ENCODE measurements at places on chromosomes 1 and 21.

- DNase-seq: no peak
These were observed 3.9 kb upstream of the OLFML3 start for GRCh38 chr1:113975211-113975895.

GRCh38 chr1:41662061-41662764 lies 177.7 kb upstream of the EDN2 start:
- peak; percentile 72 for DNase-seq

GRCh38 chr1:19309123-19309813 lies 2.7 kb downstream of the AKR7A2 start:
- no peak for DNase-seq

GRCh38 chr1:220732137-220732536 lies 16.0 kb upstream of the MTARC2 start:
- DNase-seq: peak; percentile 26

DNA sequence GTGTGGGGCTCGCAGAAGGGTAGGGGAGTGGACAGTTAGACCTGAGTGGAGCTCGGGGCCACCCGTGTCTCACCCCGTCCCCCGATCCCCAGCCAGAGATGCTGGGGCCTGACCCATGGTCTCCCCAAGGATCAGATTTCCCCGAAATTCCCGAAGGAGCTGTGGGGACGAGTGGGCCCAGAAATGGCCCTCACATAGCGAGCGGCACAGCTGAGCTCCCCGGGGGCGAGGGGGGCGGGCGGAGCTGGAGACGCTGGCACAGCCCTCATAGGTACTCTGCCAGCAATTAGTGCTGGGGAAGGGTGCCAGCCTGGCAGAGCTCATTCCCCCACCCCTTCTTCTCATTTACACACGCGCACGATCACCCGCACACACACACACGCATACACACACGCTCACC lies 9.2 kb downstream of the CASZ1 start:
- no peak for DNase-seq

DNA sequence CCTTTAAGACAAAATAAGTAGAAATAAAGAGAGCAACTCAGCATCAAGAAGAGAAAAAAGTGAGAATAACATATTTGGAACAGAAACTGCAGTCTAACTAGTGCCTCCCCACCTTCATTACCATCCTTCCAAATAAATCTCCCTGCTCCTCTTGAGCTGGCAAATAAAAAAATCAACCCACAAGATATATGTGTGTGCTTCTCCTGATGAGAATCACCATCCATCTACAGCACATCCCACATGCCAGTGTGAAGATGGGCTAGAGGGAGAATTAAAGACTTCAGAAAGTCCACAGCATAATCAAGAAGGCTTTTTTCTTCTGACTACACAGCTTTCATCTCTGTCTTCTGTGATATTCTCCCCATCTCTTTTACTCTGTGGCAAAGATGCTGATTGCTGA lies 244.1 kb downstream of the SPATA17 start:
- DNase-seq: no peak

- no peak for DNase-seq
These were observed 13.1 kb downstream of the IQGAP3 start for GRCh38 chr1:156559086-156559796.

GRCh38 chr1:147850737-147851136 lies 51.9 kb upstream of the GJA8 start:
- no peak for DNase-seq

DNA sequence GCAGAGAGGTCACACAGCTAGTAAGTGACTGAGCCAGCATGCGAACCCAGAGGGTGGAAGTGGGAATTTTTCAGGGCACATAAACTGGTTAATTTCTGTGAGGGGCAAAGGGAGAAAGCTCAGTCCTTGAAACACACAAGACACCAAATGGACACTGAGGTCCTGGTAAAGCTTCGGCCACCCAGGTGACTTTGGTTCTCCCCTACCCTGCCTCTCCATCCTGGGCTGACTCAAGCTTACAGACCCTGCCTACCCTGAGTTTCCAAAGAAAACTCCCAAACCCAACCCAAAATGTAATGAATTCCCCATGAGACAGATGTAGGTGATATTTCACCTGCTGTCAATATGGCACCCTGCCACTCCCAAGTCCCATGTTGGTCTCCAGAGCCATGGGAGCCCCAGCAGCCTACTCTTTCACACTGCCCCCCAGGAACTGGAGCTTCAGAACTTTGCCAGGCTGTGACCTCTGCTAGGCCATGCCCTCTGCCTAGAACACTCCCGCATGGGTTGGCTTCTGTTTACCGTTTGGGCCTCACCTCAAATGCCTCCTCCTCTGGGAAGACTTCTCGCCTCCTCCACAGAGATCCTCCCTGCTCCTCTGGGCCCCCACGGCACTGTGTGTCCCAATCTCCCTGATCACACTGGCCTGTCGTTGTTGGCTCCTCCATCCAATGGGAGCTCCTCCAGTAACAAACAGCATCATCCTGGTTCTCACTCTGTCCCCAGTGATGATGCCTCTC lies 3.7 kb upstream of the LRP8 start:
- DNase-seq: no peak

DNA sequence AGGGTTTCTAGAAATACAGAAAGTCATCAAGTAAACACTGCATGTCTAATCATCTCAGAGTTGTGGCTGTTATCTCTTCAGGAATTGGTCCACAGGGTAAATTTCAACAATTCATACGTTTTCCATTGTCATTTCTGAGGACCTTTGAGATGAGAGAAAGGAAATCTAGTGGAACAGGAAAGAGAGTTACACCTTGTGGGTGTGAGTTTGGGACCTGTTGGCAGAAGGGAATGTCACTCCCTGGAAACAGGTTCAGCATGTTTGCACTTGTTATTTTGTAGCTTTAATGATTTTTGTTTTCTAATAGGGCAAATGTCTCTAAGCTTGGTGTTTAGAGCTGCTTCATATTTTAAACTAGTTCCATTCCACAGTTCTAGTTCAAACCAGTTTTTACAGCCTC lies 5.6 kb downstream of the TMEM167B start:
- DNase-seq: no peak

DNA sequence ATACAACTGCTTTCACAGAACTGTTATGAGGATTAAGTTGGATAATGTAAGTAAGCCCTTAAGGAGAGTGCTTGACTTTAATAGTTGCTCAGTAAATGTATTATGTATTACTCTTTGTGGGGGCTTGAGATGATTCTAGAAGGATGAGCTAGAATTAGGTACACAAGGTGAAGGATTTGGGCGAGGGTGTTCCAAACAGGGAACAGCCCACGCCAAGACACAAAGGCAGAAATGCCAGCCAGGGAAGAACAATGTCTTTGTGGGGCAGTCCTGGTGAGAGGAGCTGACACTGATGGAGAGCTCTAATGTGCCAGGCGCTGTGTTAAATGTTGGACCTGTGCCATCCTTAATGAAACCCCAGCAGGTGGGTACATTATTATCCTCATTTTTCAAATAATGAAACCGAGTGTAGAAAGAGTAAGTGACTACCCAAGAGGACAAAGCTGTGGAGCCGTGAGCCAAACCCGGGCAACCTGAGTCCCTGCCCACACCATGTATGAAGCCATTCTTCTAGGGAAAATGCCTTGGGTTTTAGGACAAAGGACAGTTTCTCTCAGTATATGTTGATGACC lies 362.4 kb downstream of the HHAT start:
- DNase-seq: no peak

DNA sequence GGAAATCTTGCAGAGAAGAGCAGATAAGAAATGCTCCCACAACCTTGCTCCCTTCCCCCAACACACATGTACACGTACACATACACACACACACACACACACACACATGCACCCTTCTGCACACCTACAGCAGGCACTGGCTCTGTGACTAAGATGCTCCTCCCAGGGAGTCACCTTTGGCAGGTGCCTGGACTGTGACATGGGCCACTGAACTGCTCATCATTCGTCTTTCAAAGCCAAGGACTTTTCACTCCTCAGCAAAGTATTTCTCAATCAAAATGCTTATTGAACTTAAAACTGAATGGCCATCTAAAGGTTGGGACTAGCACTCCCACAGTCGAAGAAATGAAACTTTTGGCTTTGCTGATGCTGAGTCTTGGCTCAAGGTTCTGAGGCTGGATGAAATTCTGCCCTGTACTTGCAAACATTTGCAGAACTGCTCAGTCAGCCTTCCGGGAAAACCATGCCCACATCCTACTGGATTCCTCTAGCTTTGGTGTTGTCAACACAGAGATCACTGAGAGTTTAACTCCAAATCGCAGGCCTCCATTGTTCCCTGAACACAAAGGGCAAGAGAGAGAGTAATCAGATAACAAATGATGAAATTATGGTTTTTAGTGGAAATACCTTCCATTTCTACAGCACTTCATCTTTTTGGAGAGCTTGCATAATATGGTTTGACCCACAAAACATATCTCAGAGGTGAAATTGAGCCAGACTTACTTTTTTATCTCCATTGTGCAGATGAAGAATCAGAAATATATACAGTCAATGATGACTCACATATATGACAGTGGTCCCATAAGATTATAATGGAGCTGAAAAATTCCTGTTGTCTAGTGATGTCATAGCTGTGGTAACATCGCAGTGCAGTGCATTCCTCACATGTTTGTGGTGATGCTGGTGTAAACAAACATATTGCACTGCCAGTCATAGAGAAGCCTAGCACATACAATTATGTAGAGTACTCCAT lies 72.4 kb upstream of the BCAR3 start:
- no peak for DNase-seq

DNA sequence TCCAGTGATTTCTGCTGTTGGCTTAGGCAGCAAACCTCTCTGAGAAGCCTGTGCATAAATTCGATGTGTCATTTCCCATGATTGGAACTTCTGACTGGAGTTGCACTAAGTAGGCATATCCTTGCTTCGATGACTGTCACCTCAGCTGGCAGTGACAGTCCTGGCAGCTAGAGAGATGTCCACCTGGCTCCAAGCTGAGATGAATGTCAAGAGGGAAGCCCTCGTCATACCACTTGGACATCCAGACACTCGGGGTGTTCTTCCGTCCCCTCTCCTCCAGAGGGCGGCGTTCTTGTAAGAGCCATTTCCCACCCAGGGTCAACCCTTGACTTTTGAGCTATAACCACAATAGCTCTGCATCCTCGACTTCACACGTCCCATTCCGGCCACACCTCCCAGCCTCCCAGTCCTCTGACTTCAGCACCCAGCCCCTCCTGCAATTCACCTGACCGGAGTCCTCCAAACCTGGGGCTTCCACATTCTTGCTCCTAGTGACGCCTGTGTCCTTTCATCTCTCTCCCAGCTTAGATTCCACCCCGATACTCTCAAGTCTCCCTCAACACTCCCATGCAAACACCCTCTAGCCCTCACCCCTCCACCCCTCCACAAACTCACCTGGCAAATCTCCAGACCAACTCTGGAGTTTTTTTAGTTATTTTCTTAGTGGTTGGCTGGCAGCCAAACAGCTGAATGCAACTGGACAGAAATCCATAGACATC lies 17.3 kb downstream of the CA6 start:
- DNase-seq: peak; percentile 91

- DNase-seq: no peak
These were observed 94.5 kb upstream of the LPGAT1 start for GRCh38 chr1:211925016-211925415.

DNA sequence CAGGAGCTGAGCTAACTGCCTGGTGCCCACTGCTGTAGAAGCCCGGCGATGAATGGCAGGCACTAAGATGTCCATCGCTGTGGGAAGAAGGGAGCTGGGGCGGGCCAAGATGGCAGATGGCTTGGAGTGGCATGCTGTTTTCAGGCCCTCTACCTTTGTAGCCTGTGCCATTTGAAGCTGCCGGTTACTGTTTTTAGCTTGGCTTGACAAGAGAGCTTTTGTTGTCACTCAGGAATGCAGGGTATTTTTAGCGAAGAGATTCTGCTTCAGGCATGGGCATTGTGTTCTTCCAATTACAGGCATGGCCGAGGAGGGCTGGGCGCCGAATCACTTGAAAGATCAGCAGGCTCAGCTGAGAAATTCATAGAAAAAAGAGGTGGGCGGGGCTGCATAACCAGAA lies 348.7 kb downstream of the RPS6KC1 start:
- peak; percentile 80 for DNase-seq
